ENCODE measurements at places on chromosomes 16 and 17. TPM values are rescaled to one million over a fixed set of nuclear protein-coding genes. Genes with fewer than 3 reads are reported as not detected.

Gene PRSS21
- 3.8 TPM for total RNA-seq

Gene GPRC5B
- total RNA-seq = 16.4 TPM

Gene NATD1
- 19.3 TPM for total RNA-seq

Gene AANAT
- total RNA-seq = not detected

Gene ADGRG1
- 2.3 TPM for total RNA-seq

Gene APOH
- not detected for total RNA-seq

Gene RASD1
- 8.1 TPM for total RNA-seq

All from pericardium fibroblast (primary cell).